Tibial nerve (tissue), 4 donors: ENCODE measurements at places on chromosomes 1 and 21. TPM values are rescaled to one million over a fixed set of nuclear protein-coding genes. Genes with fewer than 3 reads are reported as not detected.

The UBQLN4 gene
- 32.1 TPM for total RNA-seq

DNA sequence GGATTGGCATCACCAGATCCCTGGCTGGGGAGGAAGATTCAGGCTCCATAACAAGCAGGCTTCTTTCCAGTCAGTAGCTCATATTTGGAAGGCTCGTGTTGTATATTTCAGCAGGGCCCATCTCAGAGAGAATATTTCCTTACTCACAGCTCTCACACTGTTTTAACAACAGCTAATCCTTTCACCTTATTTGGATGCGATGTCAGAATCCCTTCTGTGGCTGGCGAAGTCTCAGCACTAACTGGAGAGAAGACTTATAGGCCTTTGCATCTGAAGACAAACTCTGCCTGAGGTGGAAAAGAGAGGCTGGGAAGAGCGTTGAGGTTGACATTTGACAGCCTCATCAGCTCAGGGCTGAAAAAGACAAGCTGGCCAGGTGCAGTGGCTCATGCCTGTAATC, 47.2 kb upstream of the CAPZB start:
- no peak for DNase-seq

The CA14 gene
- total RNA-seq, result not detected

DNA sequence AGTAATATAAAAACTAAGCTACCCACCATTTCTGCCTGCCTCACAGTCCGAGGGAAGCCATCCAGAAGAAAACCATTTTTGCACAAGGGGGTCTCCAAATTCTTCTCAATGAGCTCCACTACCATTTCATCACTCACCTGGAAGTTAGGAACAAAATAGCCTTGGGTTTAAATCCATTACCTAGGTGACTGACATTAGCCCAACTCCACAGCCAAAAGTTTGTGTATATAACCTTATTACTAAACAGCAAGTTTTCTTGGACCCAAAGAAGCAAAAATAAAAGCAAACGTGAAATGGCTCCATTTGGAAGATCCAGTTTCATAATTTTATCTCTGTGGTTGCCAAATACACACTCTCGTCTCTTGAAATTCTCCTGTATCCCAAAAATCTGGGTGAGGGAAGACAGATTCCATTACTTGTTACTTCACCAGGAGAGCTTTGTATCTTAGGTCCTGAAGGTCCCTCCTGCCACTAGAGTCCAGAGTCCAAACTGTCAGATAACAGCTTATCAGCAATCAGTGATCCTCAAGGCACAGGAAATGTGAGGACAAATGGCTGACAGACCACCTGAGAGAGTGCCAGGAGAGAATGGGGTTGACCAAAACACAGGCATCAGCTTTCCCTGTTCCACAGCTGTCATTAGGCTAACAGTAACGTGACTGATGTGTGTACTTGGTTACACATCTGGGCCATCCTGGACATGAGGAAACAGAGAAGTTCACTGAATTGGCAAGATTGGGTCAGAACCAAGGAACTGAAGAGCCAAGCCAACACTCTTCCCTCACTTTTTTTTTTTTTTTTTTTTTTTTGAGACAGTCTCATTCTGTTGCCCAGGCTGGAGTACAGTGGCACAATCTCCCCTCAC, 14.9 kb downstream of the AK2 start:
- DNase-seq, result no peak

DNA sequence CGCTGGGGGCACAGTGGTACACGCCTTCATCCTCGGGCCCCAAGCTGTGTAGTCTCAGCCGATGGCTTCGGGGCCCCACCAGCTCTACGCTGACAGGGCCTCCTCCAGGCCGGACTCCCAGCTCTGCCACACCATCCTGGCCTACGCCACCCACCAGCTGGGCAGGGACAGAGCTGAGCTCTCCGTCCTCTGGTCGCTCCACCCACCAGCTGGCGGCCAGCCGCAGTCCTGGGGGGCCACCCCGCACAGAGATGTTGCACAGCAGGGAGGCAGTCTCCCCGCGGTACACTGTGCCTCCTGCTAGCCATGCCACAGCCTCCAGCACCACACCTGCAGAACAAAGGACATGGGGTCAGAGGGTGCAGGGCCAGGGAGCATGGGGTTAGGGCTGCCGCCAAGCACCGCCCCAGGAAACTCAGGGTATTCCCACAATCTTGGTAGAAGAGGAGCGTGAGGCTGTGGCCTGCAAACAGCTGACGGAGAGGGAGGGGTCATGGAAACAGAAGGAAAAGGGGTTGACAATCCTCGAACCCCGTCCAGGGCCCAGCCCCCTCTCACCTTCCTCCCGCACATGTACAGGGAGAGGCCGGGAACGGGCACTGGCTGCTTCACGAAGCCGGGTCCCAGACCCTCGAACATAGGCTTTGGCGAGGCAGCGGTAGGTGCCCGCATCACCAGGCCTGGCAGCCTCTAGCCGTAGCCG, 5.9 kb downstream of the IGSF8 start:
- DNase-seq, result no peak

GRCh38 chr1:112694363-112694929, 12.5 kb downstream of the RHOC start:
- no peak for DNase-seq

The C1orf115 gene
- total RNA-seq, result 21.2 TPM

The TTC34 gene
- total RNA-seq, result 0.84 TPM

DNA sequence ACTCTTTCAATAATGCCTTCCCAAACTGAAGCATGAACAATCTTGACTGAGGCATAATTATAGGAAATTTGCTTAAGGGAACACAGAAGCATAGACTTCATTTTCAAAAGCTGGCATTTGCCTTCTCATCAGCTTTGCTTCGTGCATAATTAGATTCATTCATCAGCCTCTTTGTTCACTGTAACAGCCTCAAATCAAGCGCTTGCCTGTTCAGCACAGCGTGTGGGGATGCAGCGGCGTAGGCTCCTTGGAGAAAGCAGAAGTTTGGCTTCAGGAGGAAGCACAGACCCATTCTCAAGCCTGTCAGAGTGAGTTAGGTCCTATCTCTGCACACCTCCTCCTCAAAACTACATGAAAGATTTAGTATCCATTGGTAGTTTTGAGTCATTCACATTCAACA, 246.4 kb upstream of the MAP1LC3C start:
- DNase-seq, result no peak

The KIF2C gene
- total RNA-seq, result 0.63 TPM

DNA sequence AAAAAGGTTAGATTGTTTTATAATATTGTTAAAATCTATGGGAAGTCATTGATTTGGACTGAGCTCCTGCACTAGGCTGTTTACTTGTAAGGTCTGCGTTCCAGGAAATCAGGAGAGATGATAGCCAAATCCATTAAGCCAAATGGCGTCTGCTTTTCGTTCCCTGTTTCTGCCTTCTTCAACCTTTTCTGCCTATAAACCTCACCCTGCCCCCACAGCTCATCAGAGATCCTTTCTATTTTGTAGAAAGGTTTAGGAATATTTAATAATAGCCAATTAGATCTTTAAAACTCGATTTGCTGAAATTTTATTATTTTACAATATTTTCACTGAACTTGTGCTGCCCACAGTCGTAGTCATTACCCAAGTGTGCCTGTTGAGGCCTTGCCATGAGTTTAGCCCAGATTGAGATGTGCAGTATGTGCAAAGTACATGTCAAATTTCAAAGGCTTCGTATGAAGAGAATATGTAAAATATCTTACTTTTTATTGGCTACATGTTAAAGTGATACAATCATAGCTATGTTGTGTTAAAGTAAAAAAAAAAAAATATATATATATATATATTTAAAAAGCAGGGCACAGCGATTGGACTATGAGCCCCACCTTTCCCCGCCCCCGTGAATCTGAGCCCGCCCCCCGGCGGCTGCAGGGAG, 444 bp upstream of the IARS2 start:
- no peak for DNase-seq

DNA sequence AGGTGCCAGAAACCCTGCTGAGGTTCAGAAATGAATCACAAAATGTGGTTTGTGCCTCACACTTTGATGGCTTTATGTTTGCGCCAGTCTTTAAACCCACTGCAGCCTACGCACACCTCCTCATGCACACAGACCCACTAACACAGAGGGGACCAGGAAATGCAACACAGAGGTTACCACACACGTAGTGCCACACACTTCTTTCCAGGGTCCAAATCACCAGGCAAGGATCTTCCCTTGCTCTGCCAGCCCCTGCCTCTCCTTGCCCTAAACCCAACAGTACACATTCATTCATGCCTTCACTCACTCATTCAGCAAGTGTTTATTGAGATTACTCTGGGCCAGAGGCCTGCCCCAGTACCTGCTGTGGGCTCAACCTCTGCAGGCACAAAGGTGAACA, 17.5 kb downstream of the MAB21L3 start:
- DNase-seq, result no peak

The AMIGO1 gene
- total RNA-seq, result 8.4 TPM

The ADAM15 gene
- total RNA-seq, result 202 TPM

GRCh38 chr1:235307158-235308124, 20.5 kb downstream of the ARID4B start:
- DNase-seq, result no peak

The OR2T33 gene
- 1.6 TPM for total RNA-seq

The RXFP4 gene
- not detected for total RNA-seq

GRCh38 chr21:40633048-40633447, 213.9 kb downstream of the DSCAM start:
- DNase-seq, result no peak

The PLA2G2C gene
- not detected for total RNA-seq

GRCh38 chr1:75133750-75134646, at the start of gene LHX8:
Gene LHX8 (plus strand): TSS chr1:75134388. CDS start chr1:75136615, 2,227 bp downstream.
- no peak for DNase-seq

- DNase-seq, result no peak
Measured at GRCh38 chr1:113035086-113035485, 37.9 kb upstream of the LRIG2 start.

DNA sequence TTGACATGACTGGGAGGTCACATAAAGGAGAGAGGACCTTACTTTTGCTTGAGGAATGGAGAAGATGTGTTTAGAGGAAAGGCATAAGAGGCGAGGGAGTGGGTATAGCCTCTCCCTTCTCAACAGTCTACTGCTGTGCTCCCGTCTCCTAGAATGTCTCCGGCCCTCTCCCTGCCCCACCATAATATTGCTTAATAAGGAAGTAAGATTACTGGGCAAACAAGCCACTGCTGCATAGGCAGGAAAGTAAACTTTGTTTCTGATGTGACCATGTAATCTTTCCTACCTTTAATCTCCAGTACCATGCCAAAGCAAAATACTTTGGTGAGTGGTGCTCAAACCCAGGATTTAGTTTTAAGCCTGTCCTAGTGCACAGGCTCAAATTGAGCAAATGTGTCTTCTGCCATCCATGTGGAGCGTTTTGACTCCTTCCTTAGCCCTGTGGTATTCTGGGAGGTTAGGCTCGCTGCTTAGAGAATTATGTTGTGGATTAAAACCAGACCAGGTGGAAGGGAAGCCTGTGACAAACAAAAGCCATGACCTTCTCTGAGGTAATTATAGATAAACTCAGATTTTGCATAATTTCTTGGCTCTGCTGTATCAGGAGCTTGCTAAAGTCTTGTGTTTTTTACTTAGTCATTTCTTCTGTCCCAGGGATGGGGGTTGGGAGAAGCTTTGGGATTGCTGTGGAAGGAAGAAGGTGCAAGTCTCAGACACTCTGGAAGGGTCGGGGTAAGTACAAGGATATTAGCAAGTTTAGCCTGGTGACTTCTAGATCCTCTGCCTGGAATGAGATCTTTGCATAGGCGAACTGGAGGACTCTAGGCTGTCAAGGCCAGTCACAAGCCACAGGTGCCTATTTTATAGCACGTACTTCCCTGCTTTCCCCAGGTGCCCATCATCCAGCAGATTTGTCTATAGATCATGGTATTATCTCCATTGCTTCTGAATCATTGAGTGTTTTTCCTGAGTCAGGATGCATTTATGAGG, 34.5 kb upstream of the DIPK1A start:
- DNase-seq, result no peak

The THEM5 gene
- total RNA-seq, result not detected

The RORC gene
- total RNA-seq, result not detected

The NEK7 gene
- 128 TPM for total RNA-seq

DNA sequence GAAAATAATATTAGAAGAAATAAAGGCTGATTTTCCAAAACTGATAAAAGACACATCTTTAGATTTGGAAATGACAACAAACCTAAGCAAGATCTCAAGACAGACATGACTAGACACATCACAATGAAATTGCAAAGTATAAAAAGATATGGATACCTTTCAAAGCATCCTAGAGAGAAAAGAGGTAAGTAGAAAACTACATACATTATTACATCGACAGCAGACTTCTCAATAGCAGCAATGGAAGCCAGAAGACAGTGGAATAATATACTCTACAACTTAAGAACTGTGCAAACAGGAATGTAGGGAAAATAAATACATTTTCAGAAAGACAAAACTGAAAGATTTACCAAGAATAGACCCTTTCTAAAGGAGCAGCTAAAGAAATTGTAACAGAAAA, 50.2 kb downstream of the DENND1B start:
- no peak for DNase-seq

The VPS45 gene
- total RNA-seq, result 39.3 TPM

- DNase-seq, result no peak
Measured at GRCh38 chr1:13549521-13549920, 34.1 kb upstream of the PDPN start.

- no peak for DNase-seq
Measured at GRCh38 chr1:229792012-229792975, 166.2 kb downstream of the URB2 start.

GRCh38 chr1:153397051-153397923, 6.4 kb upstream of the S100A8 start:
- no peak for DNase-seq

DNA sequence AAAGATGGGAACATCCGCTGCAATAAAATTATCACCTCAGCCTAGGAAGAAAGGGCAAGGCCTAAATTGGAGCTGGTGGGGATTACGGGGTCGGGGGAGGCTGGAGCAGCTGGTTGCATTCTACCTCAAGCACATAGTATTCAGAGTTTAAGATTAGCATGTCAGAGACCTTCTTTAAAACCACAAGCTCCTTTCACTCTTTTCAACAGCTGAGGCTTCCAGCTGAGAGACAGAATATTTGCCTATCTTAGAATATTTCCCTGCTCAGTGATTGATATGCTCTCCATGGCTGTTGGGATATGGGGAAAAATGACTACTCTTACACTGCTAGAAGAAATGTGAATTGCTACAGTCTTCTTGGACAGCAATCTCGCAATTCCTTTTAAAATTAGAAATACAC, 248.6 kb downstream of the TBX15 start:
- no peak for DNase-seq

GRCh38 chr1:43981636-43982035, 2.6 kb downstream of the B4GALT2 start:
- DNase-seq, result no peak

DNA sequence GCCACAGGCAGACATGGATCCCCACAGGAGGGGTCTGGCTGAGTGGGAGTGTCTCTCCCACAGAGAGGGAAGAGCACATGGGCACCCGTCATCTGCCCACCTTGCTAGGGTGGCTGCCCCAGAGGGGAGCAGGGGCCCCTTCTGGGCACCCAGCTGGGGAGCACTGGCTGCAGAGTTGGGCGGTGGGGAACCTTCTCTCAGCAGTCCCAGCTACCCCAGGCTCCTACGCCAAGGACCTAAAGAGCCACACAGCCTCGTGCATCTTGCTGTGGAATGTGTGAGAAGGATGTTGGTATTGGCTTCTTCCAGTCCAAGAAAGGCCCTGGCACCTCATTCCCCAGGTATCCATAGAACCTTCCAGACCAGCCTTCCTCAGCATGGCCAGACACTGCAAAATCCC, 250.6 kb upstream of the VAMP3 start:
- DNase-seq, result no peak
